ENCODE measurements at places on chromosomes 3 and 15.

DNA sequence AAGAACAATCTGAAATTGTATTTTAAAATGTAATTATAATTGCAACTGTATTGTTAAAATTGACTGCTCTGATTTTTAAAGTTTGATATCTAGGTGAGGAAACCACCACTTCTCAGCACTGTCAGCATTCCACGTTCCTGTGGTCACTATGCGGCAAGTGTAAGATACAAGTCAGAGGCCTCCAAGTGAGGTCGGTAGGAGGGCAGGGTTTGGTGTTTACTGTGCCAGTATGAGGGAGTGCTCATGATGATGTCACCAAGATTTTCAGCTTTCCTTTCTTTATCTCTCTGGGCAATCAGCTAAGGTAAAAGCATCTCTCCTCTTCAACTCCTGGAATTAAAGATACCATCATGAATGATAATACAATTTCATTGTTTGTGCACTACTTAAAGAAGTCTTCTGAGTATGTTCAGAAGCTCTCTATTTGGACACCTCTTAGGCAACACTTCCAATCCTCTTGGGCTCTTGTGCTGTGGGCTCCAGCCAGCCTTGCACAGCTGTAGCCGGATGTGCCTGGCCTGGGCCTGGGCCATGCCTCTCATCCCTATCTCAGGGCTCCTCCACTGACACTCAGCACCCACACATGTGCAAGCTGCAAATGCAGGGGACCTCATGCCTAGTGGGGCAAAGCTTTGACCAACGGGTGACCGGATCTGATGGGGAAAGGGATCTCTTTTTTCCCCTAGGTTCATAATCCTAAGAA, 42.9 kb downstream of the CCR3 start:
- DNase-seq = no peak

DNA sequence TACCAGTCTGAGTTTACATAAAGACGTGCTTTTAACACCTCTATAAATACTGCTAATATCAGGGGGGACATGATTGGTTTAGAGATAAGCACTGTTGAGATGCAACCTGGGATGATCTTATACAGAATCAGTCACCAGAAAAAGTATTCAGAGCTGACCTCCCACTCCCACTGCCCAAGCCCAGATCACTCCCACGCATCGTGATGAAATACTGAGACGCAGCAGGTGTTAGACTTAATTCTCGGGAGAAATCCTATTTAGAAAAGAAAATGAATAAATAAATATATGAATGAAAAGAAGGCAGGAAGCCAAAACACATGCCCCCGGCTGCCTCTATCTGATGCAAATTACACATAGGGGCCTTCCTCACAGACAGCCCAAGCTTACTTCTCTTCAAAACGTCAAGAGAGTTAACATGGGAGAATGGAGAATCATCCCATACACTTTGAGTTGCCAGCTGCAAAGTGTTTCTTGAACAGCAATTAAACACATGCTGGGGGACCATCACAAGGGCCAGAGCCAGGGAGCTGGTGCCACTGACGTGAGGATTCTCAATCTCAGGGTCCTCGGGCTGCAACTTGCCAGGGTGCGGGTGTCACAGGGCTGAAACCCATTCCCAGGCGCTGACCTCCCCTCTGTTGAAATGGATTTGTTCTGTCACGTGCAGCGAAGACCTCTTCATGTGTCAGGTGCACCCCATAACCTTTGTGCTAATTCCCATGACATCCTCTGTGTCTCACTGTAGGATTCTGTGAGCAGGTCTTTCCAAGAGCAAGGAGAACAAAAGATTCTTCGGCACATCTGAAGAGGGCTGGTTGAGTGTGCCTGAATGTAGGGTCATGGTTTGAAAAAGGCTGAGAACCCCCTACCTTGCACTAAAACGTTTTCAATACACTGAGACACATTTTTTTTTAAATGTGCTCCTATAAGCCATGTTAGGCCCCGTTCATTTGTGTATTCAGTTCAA, 764.2 kb upstream of the ARRDC4 start:
- DNase-seq = no peak

- no peak for DNase-seq
Measured at GRCh38 chr15:83694015-83694414, 40.1 kb downstream of the ADAMTSL3 start.

- no peak for DNase-seq
Measured at GRCh38 chr15:42203891-42204290, 4.2 kb downstream of the VPS39 start.

DNA sequence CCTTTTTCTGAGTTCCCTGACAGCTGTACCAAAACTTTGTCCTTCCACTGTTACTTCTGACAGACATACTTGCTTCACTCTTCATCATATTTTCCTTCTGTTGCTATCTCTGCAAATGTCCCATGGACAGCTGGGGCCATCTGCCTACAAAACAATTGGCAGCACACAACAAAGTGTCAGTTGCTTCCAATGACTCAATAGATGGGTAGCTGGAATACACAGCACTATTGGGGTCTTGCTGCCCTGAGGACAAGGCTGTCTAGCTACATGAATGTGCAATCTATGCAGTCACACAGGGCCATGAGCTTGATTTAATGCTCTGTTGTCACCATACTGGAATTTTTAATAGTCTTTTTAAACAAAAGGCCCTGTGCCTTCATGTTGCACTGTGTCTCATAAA, 192.8 kb downstream of the DTWD1 start:
- DNase-seq = no peak

GRCh38 chr3:110296885-110297284, 774.7 kb upstream of the NECTIN3 start:
- DNase-seq = no peak
